ENCODE measurements at places on chromosomes 3 and 15.
A peak's percentile ranks its signal among the peaks of the same experiment; 100 is the strongest.

DNA sequence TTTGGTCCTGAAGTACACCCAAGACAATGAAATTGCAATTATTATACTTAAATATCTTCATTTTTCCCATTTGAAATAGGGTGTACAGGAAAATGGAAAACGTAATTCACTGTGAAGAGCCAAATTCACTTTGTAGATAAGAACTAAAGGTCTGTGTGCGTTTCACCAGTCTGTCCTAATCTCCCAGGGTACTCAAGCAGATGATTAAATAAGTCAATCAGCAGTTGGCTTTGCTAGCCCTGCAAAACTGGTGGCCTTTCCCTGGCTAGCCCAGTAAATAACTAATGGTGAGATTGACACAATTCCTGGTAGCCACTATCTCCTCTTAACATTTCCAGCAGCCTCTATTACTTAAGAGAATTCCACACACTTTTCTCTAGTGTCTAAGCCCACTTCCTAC, 389.3 kb downstream of the TBL1XR1 start:
- DNase-seq, result no peak

DNA sequence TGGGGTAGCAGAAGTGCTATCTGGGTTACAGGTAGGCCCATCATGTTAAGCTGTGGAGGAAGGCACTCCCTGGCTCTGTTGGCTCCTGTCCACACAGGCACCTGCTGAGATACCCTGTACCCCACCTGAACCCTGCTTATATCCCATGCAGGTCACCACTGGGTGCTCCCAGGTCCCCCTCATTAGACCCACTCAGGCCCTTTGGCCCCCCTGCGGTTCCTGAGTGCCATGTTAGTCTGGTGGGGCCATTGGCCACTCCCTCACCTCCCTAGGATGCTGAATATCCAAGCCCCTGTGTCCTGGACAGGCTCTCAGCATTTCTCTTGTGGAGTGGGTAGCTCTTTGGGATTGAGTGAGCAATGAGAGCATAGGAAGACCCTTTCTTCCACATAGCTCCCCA, 128.2 kb downstream of the EPHB1 start:
- no peak for DNase-seq

GRCh38 chr15:100341239-100341749, 481 bp downstream of the ADAMTS17 start:
- peak; percentile 13 for DNase-seq

DNA sequence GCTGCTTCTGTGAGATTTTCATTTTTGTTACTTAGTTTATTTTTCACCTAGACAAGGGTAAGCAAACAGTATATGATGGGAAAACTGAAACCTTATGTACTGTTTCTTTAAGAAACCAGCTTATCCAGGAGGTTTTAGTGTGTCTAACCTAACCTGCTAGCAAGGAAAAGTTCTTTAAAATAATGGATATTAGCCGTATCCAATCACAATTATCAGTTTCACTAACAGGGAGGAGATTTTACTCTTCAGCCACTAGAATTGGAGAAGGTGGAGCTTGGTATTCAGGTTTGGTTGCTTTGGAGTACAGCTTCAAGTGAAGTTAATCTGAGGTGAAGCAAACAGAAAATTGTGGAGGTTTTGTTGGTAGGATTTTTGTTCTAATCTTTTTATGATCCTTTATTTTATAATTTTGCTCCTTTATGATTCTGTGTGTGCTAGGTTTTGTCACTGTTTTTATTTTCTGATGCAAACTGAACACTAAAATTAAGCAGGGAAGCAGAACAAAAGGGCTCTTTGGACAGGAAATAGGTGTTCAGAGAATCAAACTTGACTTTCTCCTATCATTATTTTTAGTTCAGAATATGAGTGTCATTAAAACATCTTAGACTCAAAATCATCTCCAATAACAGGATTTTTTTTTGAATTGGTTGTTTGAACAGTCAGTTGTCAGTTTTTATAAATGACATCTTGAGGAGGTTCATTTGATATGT, 13.0 kb downstream of the ZFAND6 start:
- peak; percentile 87 for DNase-seq

DNA sequence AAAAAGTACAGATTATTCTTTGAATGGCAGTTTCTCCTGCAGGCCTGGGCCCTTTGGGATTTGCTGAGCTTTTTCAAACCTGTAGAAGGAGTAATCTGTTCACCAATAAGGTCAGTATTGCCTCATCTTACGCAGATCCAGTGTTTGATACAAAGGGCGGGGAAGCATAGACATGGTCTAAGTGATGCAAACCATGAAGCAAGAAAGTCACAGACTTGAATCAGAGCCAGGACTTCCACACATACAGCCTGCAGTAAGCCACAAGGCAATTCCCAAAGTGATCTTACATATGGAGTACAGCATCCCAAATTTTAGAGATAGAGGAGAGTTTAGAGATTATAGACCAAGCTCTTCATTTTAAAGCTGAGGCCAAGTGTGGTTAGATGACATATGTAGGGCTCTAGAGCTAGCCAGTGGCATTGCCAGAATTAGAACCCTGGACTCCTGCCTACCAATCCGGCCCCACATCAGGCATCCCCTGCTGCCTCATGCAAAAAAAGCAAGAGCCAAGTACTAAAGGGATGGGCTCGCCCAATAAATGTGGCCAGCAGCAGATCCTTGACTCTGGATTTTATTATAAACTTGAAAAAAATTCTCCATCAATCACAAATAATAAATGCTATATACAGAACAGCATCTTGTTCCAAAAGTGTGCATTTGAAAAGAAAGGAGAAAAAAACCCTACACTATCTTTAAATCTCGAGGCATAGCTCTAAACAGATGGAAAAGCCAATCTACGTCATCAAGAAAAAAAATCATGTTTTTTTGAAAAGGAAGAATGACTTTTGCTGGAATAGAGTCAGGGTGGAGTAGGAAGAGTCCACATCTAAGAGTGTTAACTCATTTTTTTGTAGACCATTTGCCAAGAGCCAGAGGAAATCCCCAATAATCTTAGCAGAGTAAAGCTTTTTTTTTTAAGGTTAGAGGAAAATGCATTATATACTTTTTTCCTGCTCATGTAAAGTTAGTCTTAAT, 24.0 kb downstream of the ABI3BP start:
- DNase-seq, result no peak

- DNase-seq, result no peak
These were observed 79.6 kb downstream of the IGF2BP2 start for GRCh38 chr3:185744997-185745843.

DNA sequence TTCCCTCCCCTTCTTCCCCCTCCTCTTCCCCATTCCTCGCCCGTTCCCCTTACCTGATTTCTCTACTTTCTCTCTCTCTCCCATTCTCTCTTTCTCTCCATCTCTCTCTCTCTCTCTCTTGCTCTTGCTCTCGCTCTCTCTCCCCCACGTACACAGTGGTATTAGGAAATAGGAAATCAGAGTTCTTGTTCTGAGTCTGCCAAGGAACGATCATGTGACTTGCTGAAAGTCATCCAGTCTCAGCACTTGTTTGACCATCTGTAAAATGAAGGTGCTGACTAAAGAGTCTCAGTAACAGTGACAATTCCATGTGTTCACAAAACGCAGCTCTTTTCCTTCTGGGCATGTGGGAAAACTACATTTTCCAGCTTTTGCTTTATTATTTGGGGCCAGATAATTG, 445.0 kb upstream of the TGFBR2 start:
- DNase-seq, result no peak

GRCh38 chr15:40151991-40152390, 8.9 kb upstream of the BUB1B start:
- DNase-seq, result no peak

DNA sequence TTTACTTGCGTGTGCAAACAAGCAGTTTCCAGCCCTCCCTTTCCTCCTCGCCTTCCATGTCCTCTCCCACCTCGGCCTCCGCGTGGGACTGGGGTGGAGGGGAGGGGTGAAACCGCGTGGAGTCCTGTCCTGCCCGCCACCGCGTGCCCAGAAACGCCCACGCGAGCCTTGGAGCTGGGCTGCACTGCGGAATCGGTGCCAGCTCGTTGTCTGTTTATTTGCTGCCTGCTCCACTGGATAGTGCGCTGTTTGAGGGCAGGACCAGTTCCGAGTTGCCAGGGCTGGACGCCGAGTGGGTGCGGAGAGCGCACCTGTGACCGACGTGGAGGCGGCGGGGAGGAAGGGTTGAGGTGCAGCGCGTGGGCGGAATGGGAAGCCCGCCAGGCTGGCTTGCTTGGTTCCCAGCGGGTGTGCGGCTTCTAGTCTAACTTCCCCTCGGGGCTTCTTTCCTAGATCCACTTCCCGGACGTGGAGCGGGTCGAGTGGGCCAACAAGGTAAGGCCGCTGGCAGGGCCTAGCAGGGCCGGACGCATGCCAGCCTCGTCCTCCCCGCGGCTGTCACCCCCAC, 17.3 kb downstream of the ESYT3 start:
- no peak for DNase-seq

DNA sequence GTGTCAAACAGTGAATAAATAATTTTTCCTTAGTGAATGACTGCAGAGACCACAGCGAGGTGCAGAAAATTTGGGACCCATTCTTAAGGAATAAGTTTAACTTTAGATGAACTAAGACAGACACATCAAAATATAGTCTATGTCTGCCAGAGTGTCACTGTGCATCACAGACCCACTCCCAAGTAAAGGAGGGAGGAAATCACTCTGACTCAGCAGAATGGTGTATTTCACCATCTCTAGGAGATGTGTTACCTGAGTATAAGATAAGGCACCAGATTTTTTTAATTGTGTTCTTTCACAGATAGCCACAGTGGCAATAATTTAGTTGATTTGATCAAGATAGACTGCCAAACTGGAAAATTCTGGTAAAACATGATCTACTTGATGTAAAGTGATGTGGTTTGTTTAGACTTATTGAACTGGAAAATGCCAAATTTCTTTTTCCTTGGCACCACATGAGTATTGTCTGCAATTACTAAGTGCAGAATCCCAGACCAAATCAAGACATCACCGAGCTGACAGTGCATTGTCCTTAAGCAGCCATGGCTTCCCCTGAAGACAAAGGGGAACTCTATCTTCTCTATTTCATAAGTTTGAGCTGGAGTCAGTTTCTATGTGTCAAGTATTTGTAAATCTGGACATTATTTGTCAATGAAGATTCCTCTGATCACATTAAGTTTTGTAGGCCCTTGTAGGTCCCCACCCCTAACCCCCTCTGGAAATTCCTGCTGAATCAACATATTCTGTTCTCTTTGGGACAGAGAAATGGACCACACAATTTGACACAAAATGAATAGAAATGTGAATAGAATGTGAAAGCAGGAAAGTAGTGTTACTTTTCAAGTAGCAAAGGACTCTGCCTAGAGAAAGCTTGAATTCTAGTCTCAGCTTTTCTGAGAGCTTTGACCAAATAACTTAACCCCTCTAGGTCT, 47.6 kb downstream of the TIPARP start:
- no peak for DNase-seq

- DNase-seq, result no peak
These were observed 52.7 kb upstream of the OXTR start for GRCh38 chr3:8822141-8822540.

DNA sequence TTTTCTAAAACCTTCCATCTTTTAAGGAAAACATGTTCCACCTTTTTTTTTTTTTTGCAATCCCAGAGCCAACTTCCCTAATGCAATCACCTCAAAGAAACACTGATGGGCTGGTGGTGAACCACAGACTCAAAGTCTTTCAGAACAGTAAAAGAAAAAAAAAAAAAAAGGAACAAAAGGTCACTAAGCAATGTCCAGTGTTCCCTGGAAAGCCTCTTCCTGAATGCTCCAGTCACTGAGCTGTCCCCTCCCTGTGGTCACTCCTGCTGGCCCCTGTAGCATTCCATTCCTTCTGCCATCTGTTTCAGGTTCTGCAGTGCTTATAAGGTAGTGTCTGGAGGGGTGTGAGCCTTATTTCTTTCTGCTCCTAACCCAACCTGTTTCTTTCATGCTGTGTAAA, 53.3 kb downstream of the AAGAB start:
- peak; percentile 21 for DNase-seq

- DNase-seq, result no peak
These were observed 683.0 kb downstream of the NTRK3 start for GRCh38 chr15:87573534-87573933.

- no peak for DNase-seq
These were observed 184.1 kb downstream of the LPP start for GRCh38 chr3:188338086-188338485.

All from common myeloid progenitor, CD34-positive (primary cell).